Activated gamma-delta T cell treated with anti-CD3 and anti-CD28 coated beads, Interleukin-2, amount 50 U/mL, for 16 hours (primary cell): ENCODE measurements at places on chromosomes 7 and 10.

- no peak for DNase-seq
Observed at GRCh38 chr7:85274454-85274853, 87.6 kb upstream of the SEMA3D start.

GRCh38 chr10:98098247-98098646 is 36.2 kb upstream of the R3HCC1L start:
- DNase-seq: no peak

GRCh38 chr7:115232041-115232440 is 310.1 kb downstream of the MDFIC start:
- DNase-seq: no peak

GRCh38 chr10:68001539-68001938 is 73.5 kb downstream of the HERC4 start:
- DNase-seq: no peak

GRCh38 chr10:1375346-1376170 is 319.4 kb downstream of the WDR37 start:
- no peak for DNase-seq
